ENCODE measurements at places on chromosomes 2 and 18.

DNA sequence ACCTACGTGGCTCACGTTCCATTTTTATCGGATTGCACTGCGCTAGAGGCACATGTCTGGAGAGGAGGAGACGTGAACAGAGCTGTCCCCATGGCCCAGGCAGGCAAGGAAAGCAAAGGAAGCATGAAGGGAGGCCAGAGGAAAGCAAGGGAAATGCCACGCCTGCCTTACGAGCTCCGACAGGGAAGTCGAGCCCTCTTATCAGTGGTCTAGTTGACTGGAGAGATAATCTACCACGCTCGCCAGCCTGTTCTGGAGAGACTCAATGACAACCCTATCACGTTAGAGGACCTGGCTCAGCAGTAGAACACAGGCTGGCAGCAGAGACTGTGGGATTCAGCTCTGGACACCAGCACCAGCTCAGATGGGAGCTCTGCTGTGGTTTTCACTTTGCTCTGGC lies 202.6 kb upstream of the ID2 start:
- no peak for DNase-seq

- DNase-seq = no peak
Observed at GRCh38 chr2:15759385-15759784, 167.7 kb downstream of the DDX1 start.

GRCh38 chr2:227010433-227010832 lies 153.6 kb downstream of the COL4A4 start:
- DNase-seq = no peak

DNA sequence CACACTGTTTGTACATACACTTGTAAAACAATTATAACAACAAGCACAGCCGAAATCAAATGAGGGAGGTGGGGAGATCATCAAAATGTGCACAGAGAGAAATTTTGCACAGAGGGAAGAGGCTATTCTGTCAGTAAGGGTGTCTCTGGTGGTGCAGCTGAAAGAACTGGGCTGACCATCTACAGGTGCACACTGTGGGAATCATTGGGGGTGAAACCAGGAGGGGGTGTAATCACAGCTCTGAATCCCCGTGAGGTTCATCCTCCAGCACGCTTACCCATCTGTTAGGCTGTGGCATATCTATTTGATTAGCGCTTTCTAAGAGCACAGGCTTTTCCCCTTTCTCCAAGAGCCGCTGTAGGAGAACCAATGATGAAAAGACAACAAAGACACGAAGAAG lies 389.9 kb upstream of the CDH20 start:
- no peak for DNase-seq

DNA sequence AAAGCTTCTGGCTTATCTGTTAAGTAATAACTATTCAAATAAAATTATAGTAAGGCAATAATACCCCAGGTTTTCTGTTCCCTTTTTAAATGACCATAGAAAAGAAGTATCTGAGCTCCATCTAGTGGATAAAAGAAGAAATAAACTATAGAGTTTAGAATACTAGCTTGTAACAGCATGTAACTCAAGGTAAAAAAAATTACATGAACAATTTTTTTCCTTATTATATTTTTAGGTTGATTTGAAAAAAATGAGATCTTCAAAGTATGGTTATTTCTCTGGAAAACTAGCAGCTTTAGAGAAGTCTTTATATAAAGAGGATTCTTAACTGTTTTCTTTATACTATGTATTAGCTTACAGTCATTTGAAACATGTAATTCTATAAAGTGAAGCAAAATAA lies 58.1 kb downstream of the NCKAP1 start:
- no peak for DNase-seq

GRCh38 chr2:233189025-233189424 lies 62.4 kb upstream of the ATG16L1 start:
- no peak for DNase-seq

DNA sequence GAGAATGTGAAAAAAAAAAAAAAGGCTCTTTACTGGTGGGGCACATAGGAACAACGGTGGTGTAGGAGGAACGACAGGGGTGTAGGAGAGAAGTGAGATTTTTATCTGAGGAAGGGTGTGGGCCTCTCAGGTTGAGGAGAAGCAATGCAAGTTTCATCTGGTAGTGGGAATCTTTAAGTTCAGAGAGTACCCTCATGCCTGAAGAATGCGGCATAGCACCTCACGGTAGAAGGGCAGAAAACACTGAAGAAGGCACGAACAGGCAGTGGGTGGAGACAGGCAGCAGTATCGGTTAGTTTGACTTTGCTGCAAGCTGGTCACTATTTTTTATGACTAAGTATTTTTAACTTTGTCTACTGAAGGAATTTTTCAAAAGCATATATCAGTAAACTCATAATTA lies 52.2 kb upstream of the TSPYL6 start:
- no peak for DNase-seq

GRCh38 chr18:49491534-49491856 lies 4.5 kb upstream of the C18orf32 start:
- no peak for DNase-seq

- no peak for DNase-seq
Observed at GRCh38 chr2:193272011-193272410, 1077.3 kb upstream of the TMEFF2 start.

- no peak for DNase-seq
Observed at GRCh38 chr2:44807201-44808025, 134.1 kb upstream of the SIX3 start.

- no peak for DNase-seq
Observed at GRCh38 chr2:53317861-53318260, 449.7 kb upstream of the CHAC2 start.

DNA sequence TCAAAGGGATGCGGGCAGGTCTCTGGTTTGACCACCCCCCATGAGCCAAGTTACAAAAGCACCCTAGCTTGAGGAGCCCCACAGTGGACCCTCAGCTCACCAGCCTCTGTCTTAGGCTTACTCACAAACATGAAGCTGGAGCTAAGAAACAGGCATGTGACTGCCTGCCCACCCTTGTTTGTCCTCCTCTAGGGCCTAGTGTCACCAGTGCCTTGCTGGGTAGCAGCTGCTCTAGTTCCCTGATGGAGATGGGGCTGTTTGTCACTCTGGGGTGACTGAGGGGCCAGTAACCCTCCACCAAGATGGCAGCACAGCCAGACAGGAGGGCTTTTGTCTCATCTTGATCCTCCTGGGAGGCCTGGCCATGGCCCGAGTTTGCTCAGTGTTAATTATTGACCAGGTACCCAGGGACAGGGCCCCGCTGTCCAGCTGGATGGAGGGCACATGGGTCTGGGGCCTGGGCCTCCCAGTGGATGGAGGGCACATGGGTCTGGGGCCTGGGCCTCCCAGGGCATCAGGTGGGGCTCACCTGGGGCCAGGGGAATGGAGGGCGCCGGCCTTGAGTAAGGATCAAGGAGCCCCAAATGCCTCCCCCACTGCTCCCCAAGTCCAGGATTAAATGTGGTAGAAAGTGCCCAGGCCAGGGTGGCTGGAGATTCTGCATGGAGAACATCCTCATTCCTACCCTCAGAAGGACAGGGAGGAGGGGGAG lies 185.9 kb upstream of the HAAO start:
- DNase-seq = no peak

DNA sequence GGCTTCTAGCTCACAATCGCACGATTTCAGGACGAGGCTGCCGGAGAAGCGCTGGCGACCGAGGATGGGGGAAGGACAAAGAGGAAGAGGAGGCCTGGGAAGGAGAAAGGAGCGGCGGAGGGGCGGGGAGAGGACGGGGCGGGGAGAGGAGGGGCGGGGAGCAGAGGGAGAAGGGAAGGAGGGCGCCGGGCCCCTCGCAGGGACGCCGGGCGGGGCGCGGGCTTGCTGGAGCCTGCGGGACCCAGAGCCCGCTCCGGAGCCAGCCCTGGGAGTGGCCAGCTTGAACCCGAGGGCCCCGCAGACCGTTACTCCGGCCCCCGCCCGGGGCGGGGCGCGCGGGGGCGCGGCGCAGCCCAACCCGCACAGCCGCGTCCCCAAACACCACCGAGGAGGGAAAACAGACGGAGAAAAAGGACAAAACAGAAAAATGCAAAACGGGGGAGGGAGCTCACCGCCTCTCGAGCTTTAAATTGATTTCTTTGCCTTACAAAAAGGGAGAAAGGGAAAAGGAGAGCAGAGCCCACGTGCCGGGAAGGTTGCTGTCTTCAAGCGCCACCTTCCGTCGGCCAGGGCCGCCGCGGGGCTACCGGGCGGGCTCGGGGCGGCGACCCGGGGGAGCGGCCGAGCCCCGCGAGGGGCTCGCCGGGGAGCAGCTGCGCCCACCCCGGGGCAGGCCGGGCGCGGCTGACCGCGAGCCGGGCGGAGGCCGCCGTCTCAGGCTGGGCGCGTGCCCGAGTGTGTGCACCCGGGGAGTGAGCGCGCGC lies 781 bp upstream of the SOX11 start:
- DNase-seq = no peak

DNA sequence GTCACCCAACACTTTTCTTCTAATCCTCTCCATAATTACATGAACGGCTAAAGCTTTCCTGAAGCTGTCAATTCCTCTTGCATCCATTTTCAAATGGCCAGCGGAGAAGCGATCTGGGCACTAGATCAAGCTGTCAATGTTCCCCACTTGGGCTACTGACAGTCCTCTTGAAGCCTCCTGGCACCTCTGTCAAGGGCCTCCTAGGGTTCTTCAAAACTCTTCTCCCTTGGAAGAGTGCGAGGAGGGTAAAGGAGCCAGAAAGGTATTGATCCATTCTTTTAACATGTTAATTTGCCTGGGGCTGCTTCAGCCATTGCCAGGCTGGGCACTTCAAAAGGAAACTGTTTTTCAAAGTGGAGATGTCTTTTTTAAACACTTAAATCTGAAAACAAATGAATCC lies 19.8 kb downstream of the EPHA4 start:
- no peak for DNase-seq

DNA sequence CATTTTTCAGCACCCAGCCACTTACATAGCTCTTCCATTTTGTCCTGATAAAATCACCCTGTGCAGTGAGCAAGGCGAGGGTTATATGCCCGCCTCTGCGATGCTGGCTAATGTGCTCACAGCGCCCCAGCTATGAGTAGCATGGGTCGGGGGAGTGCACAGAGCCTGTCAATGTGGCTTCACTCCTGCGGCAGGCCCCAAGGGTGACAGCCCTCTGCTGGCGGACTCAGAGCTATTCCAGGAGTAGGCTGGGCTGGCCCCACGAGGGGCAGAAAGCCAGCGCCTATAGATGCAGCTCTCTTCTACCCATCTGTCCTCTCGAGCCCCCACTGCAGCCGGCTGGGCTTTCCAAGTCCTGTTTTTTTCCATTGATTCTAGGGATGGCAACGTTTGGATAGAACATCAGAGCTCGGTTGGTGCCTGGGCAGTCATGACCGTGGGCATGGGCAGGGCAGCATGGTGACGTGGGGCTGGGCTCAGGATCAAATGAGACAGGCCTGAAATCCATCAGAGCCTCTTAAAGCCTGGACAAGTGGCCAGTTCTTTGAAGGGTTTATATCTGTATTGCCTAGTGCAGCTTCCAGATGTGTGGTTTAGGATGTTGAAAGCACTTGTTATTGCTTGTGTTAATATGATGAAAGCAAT lies 134.7 kb downstream of the MCFD2 start:
- no peak for DNase-seq

DNA sequence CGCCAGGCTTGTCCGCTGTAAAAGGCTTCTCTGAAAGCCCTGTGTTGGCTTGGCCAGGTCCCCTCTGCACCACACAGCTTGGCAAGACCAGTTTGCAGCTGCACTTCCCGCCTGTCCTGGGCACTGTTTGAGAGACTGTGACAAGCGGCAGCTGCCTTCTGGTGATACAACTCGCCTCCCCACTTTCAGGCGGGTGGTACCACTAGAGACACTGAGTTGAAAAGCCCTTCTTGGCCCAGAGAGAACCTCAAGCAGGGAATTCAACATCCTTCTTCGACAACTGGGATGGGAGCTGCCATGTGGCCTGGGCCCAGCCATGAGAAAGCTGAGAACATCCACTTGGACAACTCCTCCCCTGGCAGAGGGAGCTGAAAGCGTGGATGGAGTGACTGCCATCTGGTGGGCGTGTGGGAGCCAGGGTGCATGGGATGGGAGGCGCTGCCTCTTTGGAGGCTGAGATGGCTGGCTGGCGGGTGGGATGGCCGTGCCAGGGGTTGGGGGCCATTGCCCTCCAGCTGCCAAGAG lies 125.5 kb upstream of the REV1 start:
- DNase-seq = no peak

- no peak for DNase-seq
Observed at GRCh38 chr2:26786207-26787028, 562 bp downstream of the CENPA start.

DNA sequence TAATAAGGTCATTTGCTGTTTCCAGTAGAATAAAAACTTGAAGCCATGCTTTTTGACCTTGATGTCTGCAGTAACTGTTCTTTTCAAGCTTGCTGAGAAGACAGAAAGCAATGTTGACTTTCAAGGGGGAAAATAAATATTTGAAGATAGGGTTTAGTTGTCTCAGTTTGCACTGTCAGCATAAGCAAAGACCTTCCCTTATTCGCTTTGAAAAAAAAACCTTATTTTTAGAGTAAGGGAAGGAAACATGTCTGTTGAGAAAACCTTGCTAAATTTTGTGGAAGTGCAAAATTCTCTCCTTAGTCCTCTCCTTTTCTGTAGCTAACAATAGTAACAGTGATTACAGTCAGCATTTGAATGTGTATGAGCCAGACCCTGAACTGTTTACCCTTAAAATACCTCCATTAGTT lies 43.1 kb downstream of the MAP4K4 start:
- no peak for DNase-seq

GRCh38 chr2:165573534-165574461 lies 104.3 kb downstream of the CSRNP3 start:
- DNase-seq = no peak

DNA sequence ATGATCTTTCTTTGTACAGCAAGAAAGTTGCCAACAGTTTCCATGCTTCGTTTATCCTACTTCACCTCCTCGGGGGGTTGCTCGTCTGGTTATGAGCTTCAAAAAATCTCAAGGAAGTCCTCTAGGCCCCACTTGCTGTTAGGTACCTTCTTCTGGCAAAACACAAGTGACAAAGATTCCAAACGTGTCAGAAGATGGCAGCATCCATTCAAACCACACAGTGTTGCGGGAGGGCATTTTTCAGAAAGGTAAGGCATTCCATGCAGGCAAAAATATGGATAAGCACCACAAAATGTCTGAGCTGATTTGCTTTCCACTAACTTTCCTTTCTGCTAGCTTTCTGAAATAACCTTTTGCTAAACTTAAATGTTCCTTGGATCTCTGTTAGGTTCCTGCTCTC lies 13.2 kb upstream of the OR6B3 start:
- no peak for DNase-seq

Data from stimulated activated CD4-positive, alpha-beta T cell treated with anti-CD3 and anti-CD28 coated beads, TNF-alpha, amount 100 ng/mL, for 1 hour (primary cell).